Sigmoid colon (tissue), 7 donors: ENCODE measurements at places on chromosomes 16 and 17. TPM values are rescaled to one million over a fixed set of nuclear protein-coding genes. Genes with fewer than 3 reads are reported as not detected.
A peak's percentile ranks its signal among the peaks of the same experiment; 100 is the strongest.

- no peaks in the 10 kb centered on the region for H3K27me3 ChIP-seq
- no peaks in the 10 kb centered on the region for H3K36me3 ChIP-seq
- H3K4me3 ChIP-seq: no peak overlapping the region
- DNase-seq: no peak
- no peak overlapping the region for H3K27ac ChIP-seq
These were observed 5.5 kb upstream of the TCF25 start for GRCh38 chr16:89867918-89868317.

GRCh38 chr16:62692685-62693084, 656.4 kb upstream of the CDH8 start:
- no peaks in the 10 kb centered on the region for H3K4me1 ChIP-seq
- H3K27me3 ChIP-seq: no peaks in the 10 kb centered on the region
- DNase-seq: no peak
- no peak overlapping the region for H3K27ac ChIP-seq
- H3K36me3 ChIP-seq: no peaks in the 10 kb centered on the region

GRCh38 chr17:17724307-17725010, 43.2 kb downstream of the RAI1 start:
- peak overlapping the region; percentile 79 for H3K27ac ChIP-seq
- H3K36me3 ChIP-seq: no peaks in the 10 kb centered on the region
- no peak for DNase-seq
- H3K4me1 ChIP-seq: peaks cover 37% of the 10 kb centered on the region
- no peaks in the 10 kb centered on the region for H3K27me3 ChIP-seq

DNA sequence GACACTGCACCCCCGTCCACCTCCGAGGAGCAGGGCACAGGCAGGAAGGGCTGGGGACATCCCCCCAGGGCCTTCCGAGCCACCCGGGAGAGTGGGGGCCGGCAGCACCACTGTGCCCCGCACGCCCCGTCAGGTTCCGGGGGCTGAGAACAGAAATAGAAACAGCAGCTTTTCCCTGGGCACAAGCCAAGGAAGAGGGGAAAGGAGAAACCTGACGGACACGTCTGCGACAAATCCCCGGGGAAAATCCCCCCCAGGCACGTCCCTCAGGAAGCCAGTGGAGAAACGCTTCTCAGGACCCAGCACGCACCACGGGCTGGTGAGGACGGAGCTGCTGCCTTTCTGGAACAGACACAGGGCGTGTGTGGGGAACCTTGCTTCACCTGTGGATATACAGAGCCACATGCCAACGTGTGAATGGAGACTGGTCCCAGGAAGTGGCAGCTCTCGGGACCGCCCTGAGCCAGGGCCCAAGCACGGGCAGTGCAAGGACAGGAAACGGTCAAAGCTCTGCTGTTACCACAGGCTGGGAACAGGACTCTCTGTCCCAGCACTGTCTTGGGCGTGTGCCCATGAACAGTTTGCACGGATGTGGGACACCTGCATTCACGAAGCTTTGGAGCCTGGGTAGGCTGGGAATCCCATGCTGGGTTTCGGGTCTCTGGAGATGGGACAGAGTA, 1.2 kb upstream of the TMEM204 start:
- H3K4me1 ChIP-seq: peaks cover 69% of the 10 kb centered on the region
- H3K27ac ChIP-seq: peak overlapping the region; percentile 89
- peaks cover 10% of the 10 kb centered on the region for H3K36me3 ChIP-seq
- DNase-seq: peak; percentile 96
- no peaks in the 10 kb centered on the region for H3K27me3 ChIP-seq
- H3K4me3 ChIP-seq: peak overlapping the region; percentile 58

DNA sequence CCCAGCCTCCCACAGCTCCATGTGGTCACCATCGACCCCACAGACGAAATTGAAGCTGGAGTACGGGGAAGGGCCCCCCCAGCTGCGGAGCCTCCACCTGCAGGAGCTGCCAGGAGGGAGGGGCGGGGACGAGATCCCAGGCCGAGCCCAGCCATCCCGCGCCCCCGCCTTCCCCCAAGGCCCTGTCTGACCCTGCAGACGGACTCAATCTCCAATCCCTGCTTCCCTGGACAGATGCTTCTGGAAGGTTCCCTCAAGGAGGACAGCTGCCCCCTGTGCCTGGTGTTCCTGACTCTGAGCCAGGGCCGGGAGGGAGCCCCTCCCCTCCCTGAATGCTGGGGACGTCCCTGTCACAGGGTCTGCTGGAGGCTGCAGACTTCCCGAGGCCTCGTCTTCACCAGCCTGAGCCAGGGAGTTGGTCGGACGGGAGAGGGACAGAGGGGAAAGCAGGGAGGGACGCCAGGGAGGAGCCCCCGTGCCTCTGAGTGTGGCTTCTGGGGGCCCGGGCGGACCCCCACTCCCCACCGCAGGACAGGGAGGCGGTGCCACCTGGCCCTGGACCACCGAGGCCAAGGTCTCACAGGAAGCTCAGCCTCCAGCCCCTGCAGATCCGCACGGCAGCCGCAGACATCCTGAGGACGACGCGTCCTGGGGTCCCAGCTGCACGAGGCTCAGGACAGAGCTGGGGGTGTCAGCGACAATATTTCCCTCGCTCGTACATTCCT, 21.3 kb upstream of the C1QTNF8 start:
- no peaks in the 10 kb centered on the region for H3K4me1 ChIP-seq
- DNase-seq: no peak
- H3K4me3 ChIP-seq: no peak overlapping the region
- no peaks in the 10 kb centered on the region for H3K36me3 ChIP-seq

The NPEPPS gene
- 54.3 TPM for polyA plus RNA-seq

The CCDC92B gene
- polyA plus RNA-seq: 0.77 TPM

The SRCIN1 gene
- polyA plus RNA-seq: 1.2 TPM

The CNTD1 gene
- polyA plus RNA-seq: 7.2 TPM
